ENCODE measurements at places on chromosomes 1 and 21.

- DNase-seq, result no peak
Observed at GRCh38 chr1:166390366-166391033, 223.7 kb upstream of the FAM78B start.

GRCh38 chr1:86713477-86713876 is 9.1 kb downstream of the SH3GLB1 start:
- DNase-seq, result no peak

DNA sequence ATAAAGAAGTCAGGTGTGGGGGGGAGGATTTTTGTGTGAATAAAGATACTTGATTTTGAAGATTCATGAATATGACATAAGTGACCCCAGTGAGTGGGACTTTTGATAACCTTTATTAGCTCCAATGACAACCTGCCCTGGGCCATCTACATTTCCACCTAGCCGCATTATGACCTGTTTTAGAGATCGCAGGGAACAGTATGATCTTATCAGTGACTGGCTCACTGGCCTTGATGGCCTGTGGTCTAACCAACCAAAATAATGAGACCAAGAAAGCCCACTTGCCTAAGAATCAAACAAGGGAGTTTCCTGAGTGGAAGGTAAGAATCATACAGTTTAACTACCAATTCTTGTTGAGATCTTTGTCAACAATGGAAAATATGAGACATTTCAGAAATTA is 1.8 kb downstream of the ELAPOR1 start:
- peak; percentile 38 for DNase-seq

GRCh38 chr1:9909234-9910046 is 629 bp downstream of the CTNNBIP1 start:
- peak; percentile 57 for DNase-seq

DNA sequence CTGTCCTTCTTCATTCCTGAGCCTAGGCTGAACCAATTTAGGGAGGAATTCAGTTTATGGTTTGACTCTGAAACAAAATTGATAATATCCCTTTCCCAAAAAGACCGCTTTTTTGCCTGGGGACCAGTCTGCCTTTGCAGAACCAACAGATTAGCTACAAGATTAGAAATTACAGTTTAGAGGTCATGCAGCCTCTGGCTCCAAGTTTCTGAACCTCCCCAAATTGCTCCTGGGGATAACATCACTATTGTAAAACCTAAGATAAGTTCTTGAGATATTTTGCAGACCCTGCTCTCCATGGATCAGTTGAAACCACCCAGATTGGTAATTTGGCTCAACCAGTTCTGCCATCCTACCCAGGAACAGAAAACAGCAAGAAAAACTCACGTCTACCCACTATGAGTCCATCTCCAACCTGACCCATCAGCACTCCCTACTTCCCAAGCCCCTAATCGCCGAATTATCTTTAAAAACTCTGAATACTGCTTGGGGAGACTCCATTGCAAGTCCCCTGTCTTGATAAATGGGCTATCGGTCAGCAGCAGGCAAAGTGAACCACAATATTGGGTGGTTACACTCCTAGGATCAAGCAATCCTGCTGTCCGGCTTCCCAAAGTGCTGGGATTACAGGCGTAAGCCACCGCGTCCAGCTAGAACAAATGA is 605 bp upstream of the RABGGTB start:
- DNase-seq, result no peak

GRCh38 chr1:177246710-177247580 is 76.2 kb downstream of the BRINP2 start:
- no peak for DNase-seq

- DNase-seq, result no peak
Observed at GRCh38 chr1:175331891-175332290, 139.3 kb upstream of the KIAA0040 start.

- DNase-seq, result peak; percentile 78
Observed at GRCh38 chr1:8096105-8097011, 70.2 kb upstream of the ERRFI1 start.

GRCh38 chr1:88946861-88947260 is 45.6 kb downstream of the KYAT3 start:
- DNase-seq, result peak; percentile 35

DNA sequence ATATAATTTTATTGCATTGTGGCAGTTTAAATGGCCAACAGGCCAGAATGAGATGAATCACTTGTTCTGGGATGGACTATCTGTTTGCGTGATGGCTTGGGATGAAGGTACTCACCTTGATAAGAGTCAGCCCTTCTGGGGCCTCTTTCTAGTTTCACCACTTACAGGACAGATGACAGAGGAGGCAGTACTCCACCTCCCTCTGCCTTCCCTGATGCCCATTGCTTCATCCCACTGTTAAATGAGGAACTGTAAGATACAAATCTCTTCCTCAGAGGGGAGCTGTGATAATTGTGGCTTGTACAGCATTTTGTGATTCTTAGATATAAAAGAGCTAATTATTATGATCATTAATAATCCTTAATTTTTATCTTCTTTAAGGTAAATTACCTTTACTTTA is 3.7 kb upstream of the TCHH start:
- no peak for DNase-seq

GRCh38 chr1:66253330-66253921 is 280.5 kb upstream of the SGIP1 start:
- peak; percentile 81 for DNase-seq

All from activated CD4-positive, alpha-beta T cell treated with anti-CD3 and anti-CD28 coated beads, Interleukin-2, amount 50 U/mL, for 16 hours (primary cell).